ENCODE measurements at places on chromosomes 7 and 10. TPM values are rescaled to one million over a fixed set of nuclear protein-coding genes. Genes with fewer than 3 reads are reported as not detected.

Gene GPR15LG
- total RNA-seq: not detected

Gene AGAP5
- 8.8 TPM for total RNA-seq

Gene DENND2A
- 29.8 TPM for total RNA-seq

Gene PDE1C
- total RNA-seq: 1.1 TPM

Gene RBM20
- total RNA-seq: 0.61 TPM

Gene KCND2
- total RNA-seq: 0.59 TPM

Gene SLC18A3
- 16.7 TPM for total RNA-seq
